EH (cell line): ENCODE measurements at places on chromosomes 4 and X.

DNA sequence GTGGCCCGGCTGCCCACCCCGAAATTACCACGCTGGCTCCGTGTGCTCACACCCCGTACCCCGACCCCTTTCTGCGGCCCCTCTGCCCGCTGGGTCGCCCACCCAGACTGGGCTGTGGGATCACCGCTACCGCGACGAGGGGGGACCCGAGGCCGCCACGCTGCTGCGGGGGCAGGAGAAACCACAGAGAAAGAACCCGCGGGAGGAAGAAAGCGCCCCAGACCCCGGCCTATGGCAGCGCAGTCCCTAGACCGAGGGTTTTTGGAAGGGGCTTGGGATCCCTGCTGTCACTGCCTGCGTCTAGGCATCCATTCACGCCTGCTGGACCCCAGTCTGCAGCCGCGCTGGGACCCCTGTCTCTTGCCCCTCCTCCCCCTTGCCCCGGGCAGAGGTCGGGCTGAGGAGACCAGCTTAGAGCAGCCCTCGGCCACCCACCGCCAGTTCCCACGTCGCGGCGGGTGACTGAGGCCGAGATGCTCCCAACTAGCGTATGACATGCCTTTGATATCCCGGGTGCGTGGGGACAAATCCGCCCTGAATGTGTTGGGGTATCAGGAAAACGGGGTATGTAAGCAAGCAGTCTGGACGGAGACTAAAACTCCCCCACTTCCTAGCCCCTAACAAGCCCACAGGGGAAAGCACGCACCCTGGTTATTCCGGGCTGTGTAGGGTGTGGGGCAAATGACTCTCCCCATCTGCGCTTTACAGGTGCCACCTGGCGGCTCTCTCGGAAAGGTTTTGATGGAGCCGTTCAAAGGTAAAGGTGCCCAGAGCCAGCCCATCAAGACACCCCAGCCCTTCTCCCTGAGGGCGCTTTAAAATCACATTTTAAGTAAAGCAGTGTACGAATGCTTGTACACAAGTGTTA lies 862 bp upstream of the INPP4B start:
- DNase-seq = peak; percentile 49

- DNase-seq = peak; percentile 7
Measured at GRCh38 chr4:18815779-18816173, 794.2 kb upstream of the LCORL start.

- DNase-seq = no peak
Measured at GRCh38 chr4:4960574-4960973, 58.7 kb downstream of the CYTL1 start.

DNA sequence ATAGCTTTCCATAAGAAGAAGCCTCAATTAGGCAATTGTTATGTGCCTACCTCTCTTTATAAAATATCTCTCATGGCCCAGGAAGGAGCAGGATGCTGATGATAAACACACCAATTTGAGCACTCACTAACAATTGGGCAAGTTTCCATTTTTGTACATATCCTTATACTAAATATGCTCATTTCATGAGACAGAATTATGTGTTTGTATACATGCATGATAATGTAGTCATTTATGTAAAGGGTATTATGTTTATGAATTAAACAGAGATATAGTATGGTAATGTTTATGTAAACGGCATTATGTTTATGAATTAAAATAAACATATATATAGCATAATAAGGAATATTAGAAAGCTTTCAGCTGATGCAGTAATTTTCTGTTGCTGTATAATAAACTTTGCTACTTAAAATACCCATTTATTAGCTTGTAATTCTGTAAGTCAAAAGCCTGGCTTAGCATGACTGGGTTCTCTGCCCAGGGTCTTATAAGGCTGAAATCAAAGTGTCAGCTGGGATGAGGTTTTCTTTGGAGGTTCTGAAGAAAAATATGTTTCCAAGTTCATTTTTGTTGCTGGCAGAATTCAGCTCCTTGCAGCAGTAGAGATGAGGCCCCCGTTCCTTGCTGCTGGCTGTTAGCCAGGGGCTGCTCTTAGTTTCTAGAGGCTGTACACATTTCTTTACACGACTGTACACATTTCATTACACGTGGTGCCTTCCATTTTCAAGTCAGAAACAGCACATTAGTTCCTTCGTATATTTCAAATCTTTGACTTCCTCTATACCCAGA lies 89.0 kb downstream of the GLRA2 start:
- DNase-seq = no peak

- DNase-seq = no peak
Measured at GRCh38 chr4:109332926-109333464, 30.5 kb upstream of the COL25A1 start.

DNA sequence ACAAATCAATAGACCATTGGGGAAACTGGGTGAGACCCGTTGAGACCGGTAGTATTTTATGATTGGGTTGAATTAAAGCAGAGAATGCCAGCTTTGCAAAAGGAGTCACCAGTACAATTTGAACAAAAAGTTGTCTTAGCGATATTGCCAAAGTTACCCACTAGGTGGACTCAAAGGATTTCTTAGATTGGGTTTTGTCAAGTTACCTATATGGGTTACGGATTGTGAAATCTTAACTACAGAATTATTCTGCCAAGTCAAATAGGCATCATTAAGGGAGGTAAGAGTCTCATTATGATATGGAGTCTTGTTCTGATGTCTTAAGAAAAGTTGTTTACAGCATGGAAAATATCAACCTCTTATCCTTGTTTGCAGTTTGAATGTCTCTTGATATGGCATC lies 15.0 kb upstream of the CT47A1 start:
- DNase-seq = no peak

DNA sequence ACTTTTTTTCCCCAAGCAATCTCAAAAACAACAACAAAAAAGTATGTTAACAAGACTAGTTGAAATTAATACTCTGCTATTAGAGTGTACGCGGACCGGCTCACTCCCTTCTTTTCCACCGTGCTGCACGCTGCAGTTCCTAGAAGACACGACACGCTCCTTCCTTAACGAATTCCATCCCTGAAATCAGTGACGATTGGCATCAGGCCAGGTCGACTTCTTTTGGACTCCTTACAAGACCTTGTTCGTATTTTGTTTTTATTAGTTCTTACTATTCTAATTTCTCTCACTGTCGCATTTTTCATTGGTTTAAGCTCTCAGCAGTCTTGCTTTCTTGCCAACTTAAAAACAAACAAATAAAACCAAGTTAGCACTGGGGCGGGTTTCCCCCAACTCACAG lies 175.8 kb upstream of the PITX2 start:
- peak; percentile 8 for DNase-seq

DNA sequence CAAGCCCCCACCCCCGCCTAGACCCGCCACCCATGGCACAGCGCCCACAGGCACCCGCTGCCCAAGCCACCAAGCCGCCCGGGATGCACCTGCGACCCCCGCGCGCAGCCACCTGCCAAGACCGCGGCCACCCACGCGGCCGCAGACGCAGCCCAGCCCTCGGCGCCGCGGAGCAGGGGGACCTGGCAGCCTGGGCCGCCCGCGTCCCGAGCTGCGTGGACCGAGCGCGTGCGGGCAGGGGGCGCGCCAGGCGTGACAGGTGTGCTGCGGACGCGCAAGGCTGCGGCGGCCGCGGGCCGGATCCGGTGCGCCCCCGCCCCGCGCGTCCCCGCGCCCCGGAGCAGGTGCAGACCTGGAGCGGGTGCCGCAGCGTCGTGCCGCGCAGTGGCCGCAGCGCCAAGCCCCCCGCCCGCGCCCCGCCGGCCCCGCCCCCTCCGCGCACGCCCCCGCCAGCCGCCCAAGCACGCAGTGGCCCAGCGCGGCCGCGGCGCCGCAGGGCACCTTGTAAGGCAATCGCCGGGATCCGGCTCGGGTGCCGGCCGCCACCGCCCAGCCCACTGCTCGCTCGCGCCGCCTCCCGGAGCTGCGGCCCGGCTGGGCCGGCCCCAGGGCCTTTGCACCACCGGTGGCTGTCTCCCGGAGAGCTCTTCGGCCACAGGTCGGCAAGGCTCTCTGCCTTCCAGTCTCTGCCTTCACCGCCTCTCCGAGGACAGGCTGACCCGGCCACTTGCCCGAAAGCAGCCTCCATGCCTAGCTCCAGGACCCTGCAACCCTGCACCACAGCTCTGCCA lies at the start of gene PNCK:
Gene PNCK (minus strand): TSS at position 386 of the 791 bp plus-strand sequence. CDS start 737 bp downstream, outside the sequence.
- no peak for DNase-seq

DNA sequence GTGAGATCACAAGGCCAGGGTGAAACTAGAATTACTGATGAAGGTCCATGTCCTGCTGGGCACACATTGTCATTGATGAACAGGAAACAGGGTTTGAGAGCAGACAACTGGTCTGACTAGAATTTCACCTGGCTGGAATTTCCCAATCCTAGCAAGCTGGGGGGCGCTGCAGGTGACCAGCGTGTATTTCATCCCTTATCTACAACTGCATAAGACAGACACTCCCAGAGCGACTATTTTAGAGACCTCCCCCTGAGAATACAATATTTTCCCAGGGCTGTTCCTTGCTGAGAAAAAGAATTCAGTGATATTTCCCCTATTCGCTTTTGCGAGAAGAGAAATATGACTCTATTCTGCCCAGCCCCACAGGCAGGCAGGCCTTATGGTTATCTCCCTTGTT lies 432.6 kb upstream of the GALNT7 start:
- no peak for DNase-seq
